ENCODE measurements at places on chromosomes 7 and 10.

DNA sequence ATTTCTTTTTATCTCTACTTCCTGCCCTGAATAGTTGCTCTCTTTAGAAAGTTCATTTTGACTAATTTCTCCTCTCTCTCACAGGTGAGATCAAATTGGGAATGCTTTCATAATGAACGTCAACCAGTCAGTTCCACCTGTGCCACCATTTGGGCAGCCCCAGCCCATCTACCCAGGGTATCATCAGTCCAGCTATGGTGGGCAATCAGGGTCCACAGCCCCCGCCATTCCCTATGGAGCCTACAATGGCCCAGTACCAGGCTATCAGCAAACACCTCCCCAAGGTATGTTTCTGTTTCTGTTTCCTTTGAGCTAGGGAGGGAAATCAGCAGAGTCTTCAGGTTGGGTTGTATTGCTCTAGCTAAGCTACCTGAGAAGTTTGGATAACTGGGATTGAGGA, 2.5 kb downstream of the SEC24C start:
- DNase-seq, result no peak

- no peak for DNase-seq
Measured at GRCh38 chr10:10814069-10814468, 203.6 kb upstream of the CELF2 start.

DNA sequence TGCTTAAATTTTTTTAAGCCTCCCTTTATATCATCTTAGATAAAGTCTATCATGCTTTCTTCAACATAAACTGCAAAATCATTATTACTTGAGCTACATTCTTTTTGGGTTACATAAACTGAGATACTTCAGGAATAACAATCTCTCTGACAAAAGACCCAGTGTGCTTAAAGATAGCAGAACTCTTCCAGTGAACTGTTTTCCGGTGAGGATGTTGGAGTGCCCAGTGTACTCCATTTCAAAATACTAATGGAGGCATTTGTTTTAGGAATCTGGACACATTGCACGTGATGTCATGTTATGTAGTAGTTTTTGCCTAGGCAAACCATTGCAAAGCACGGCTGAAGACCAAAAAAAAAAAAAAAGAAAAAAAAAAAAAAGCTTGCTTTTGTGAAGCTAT, 388.2 kb upstream of the CELF2 start:
- DNase-seq, result no peak

DNA sequence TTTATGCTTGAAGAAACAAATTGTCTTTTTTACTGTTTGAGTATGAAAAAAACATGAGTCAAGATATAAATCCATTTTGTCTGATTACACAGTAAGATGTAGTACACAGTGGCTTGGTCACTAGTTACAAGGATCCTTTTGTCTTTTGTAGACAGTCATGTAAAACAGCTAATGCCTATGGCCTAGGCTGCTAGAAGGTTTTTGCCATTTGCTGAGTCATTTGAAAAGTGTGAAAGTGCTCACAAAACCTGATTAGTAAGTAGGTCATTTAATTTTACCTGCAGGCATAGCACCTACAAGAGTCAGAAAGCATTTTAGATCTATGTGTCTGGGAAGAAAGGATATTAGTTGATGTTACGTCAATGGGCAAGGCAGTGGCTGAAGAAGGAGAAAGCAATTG, 819.4 kb downstream of the MAGI2 start:
- DNase-seq, result no peak
